ENCODE measurements at places on chromosomes 13 and 19.

DNA sequence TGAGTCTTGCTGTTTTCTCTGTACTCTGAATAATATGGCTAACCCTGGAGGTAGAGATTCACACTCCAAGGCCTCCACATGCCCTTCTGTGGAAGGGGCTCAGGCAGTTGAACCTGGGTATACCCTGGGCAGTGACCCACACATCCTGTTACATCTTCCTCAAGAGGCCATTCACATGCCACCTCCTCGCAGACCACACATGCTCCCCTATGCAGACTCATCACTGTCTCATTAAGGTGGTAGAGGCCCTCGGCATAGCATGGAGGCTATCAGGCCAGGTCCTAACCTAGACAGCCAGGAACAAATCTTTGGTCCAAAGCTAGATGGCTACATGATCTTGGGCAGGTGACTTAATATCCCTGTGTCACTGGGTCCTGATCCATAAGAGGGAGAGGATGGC lies 363.9 kb upstream of the ZNF507 start:
- DNase-seq: no peak

- DNase-seq: no peak
These were observed 13.9 kb upstream of the DACH1 start for GRCh38 chr13:71880753-71881541.

DNA sequence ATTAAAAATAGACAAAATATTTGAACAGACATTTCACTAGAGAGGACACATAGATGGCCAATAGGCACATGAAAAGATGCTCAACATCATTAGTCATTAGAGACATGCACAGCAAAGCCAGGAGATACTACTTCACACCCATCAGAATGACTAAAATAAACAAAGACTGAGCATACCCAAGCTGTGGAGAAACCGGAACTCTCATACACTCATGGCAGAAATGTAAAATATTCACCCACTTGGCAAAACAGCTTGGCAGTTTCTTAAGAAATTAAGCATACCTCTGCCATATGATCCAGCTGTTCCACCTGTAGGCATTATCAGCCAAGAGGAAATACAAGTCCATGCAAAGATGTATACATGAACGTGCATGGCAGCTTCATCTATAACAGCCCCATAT lies 213.4 kb downstream of the TSHZ3 start:
- no peak for DNase-seq

- DNase-seq: no peak
These were observed 2.5 kb downstream of the MAP1S start for GRCh38 chr19:17721821-17722220.

DNA sequence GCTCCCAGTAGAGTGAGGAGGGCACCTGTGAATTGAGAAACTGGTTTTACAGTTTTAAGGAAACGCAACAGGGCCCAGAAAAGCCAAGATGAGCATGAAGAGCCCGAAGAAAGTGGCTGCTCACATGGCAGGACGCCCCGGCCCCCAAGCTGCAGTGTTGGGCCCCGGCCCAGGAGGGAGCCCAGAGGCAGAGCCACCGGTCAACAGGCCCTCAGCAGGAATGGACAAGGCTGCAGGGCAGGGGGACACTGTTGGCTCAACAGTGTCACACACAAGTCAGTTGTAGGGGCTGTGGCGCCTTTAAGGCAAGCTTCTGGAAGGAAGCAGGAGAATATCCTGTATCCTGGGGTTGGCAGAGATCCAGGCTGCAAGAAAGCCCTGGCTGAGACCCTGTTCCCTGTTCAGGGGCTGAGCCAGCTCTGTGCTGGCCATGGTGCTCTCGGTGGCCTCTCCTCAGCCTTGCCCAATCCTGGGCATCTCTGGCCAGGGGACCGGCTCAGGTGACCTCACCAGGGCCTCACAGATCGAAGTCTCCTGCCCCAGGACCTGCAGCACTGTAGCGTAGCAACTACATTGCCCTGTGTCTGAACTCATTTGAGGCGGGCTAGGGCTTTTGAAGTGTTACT lies 28.0 kb downstream of the UPF1 start:
- no peak for DNase-seq

DNA sequence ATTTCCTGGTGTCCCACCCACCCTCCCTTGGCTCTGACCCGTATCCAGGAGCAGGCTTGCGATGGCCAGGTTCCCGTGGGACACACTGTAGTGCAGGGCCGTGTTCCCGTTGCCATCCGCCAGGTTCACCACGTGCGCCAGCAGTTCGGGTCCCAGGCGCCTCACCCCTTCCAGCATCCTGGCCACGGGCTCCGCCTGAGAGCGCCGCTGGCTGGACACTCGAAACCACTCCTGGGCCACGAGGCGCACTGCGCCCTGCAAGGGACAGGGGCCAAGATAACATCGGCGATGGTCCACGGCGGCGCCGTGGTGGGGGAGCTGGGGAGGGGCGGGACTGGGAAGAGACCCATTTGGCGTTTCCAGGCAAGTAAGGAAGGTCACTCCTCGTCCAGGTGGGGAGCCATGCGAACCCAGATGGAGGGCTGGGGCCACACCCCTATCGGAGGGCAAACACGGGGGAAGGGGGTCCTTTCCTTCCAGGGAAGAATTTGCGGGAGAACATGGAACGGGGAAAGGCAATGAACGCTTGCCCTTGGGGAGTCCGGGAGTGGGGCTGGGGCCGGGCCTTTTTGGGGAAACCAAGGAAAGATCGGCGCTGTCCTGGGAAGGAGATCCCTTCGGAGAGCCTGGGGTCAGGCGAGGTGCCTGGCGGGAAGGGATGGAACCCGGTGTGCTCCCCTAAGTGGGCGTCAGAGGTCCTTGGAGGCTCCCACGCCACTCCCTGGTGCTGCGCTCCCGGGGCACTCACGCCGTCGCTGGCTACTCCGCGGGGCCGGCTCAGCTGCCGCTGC lies 9.9 kb downstream of the KANK3 start:
- DNase-seq: no peak

GRCh38 chr13:83024232-83024631 lies 858.0 kb downstream of the SLITRK1 start:
- DNase-seq: no peak

DNA sequence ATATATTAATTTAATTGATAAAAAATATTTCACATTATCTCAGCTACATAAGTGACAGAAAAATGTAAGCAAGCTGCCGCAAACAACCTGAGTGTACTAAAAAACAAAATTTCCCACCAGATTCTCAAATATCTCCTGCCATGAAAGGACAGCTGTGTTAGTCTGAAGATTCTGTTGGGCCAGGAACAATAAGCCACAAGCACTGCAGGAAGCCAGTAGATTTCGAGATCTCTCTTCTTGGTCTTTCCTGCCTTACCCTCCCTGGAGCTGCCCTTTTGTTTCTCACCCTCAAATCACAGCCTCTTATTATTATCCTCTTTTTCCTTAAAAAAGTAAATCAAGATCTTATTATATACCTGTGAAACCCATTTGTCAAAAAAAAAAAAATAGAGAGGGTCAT lies 165.6 kb downstream of the EFNB2 start:
- no peak for DNase-seq

- DNase-seq: no peak
These were observed 89.2 kb downstream of the MZT1 start for GRCh38 chr13:72638059-72638815.

- DNase-seq: no peak
These were observed 217.5 kb downstream of the TEX29 start for GRCh38 chr13:111537843-111538499.

- no peak for DNase-seq
These were observed 56.5 kb downstream of the KCTD12 start for GRCh38 chr13:76829572-76830327.

DNA sequence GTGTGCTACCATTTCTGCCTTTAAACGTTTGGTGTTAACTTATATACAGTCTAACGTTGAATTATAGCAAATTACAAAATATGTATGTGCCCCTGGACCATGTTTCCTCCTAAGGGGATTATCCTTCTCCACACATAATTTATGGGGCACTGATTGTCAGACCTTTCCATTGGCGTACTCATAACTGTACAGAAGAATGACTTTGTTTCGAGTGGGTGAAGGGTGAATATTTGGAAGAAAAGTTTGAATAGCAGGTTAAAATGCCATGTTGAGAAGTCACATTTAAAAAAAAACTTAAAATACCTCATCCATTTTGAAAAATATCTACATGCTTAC lies 58.8 kb downstream of the SLC10A2 start:
- no peak for DNase-seq

GRCh38 chr13:66139701-66140100 lies 1090.4 kb downstream of the PCDH9 start:
- DNase-seq: no peak
